Activated CD8-positive, alpha-beta memory T cell treated with anti-CD3 and anti-CD28 coated beads for 48 hours (primary cell): ENCODE measurements at places on chromosomes 2 and 18.

- DNase-seq: no peak
These were observed 49.3 kb downstream of the CACNB4 start for GRCh38 chr2:152049541-152049940.

DNA sequence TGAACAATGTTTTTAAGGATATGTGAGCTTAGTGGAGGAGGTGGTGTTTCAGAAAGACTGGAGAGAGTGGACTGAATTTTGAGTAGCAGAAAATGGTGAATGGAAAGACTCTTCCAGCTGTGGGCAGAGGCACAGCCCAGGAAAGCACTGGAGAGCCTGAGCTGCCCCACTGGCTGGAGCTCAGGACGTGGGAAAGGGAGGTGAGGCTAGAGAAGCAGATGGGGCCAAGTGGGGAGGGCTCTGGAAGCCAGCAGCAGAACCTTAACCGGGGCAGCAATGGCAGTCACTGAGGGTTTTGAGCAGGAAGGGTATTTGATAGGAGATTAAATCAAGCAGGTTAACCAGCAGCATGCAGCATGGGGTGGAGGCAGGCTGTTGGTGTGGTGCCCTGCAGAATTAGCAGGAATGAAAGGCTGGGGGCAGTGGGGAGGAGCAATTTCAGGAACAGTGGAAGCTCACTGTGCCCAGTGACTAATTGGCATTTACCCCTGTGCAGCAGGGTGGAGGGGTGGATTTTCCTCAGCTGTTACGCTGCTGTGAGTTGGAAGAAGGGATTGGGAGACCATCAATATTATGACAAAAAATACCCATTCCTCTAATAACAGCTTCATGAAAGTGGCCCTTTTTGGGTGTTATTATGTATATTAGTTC, 136.2 kb downstream of the CERS6 start:
- no peak for DNase-seq

DNA sequence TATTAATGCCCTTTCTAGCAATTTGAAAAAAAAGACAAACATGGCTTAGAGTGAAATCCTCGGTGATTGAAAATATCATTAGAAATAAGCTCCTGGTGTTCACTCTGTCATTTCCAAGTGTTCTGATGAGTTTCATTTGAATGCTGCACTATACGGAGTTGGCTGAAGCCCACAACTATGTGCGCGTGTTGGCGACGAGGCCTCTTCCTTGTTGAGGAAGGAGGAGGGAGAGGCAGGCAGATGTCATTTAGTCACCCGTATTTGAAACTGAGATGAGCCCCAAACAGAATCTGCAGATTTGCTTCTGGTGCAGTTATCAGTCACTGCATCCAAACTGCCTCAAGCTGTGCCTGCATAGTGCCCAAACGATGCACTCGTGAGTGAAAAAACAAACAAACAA, 23.5 kb upstream of the SKOR2 start:
- no peak for DNase-seq

GRCh38 chr2:205789906-205790305, 107.6 kb downstream of the NRP2 start:
- DNase-seq: no peak

GRCh38 chr2:205913668-205914067, 172.3 kb downstream of the INO80D start:
- DNase-seq: no peak

DNA sequence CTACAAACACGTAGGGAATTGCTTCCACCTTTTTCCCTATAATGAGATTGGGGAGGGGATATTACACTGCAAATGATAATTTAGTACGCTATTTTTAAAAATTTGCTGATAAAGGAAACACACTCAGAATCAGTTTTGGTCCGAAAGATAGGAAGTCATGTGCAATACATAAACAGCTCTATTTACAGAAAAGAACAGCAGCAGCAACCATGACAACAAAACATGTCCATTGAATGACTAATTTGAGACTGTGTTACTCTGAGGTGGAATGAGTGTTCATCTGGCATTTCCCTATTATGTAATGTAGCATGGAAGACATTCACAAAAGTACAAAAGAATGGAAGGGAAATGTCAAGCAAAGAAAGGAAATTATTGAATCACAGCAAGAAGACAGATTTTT, 337.2 kb downstream of the NBAS start:
- no peak for DNase-seq

DNA sequence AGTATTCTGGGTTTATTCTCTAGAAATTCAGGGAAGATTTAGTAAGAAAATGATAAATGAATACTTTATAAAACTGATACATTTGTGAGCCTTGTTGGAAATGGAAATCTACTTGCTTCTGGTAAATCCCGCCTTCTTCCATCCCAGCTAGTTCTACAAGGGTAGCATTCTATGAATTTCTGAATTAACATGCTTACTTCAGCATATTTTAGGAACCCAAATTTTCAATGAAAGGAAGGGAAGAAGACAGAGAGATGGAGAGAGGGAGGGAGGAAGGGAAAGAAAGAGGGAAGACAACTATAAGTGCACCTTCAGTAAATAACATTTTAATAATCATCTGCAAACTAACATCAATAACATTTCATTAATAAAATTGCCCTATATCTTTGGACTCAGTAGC, 26.6 kb upstream of the TMEM237 start:
- no peak for DNase-seq

DNA sequence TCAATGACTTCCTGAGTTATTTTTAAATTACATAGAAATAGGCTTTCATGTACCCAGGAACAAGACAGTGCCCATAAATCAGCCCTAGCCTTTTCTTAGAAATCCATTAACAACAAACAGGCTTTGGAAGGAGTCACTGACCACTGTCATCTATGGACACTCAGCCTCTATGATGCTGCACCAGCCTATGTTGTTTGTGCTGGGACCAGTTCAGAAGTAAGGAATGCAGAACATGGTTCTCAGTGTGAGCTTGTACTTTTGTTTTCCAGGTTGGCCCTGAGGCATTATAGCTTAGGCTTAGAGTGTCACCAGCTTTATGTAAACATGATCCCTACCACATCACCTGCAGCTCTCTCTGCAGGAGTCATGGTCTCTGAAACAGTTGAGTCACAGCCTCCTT, 335.7 kb upstream of the CDH7 start:
- no peak for DNase-seq

DNA sequence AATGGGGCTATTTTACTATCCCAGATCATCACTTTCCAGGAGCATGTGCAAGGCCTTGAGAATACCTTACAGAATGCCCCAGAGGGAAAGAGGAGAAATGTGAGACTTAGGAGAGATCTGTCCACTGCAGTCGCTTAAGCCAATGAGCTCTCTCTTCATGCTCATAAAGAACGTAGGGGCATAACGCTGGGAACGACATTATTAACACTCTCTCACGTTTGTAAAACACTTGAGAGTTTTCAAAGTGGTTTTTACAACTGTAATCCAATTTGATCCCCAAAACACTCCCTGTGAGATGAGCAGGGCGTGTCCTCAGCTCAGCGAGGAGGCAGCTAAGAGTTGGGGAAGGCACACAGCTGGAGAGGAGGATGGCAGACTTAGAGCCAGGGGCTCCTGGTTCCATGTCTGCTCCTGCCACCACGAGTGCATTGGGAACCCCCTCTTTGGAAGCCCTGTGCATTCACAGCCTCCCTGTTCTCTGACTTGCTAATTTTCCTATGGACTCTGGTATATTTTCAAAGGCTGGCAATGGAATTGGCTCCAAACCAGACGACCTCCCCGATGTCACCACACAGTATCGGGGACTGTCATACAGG, 97.4 kb downstream of the PLB1 start:
- no peak for DNase-seq
